ENCODE measurements at places on chromosomes 11 and 22.
A peak's percentile ranks its signal among the peaks of the same experiment; 100 is the strongest.

DNA sequence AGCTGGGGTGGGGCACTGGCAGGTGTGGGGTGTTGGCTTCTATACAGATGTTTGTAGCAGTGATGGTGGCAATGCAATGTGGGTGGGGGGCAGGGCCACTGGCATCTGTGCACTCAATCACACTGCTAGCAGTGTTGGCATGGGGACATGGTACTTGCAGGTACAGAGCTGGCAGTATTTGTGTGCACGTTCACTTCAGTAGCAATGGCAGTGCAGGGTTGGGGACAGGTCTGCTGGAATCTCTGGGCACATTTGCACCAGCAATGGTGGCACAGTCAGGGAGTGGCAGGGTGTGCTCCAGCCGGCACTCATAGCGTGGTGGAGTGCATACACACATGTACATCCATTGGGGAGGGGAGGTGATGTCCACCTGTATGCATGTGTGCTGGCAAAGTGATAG, 775.2 kb downstream of the CNTN5 start:
- no peak for DNase-seq

DNA sequence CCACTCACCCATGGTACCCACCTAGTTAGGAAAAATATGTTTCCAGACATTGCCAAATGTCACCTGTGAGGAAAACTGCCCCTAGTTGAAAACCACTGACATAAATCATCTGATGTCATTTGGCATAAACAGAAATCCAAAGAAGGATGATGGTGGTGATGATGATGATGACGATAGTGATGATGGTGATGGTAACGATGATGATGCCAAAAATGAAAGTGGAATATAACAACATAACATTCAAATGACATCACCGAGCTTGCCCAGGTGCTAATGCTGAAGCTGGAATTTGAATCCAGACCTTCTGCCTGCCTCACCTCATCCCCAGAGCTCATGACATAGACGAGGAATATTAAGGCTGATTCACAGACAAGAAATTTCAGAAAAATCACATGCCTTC, 92.3 kb upstream of the ASPHD2 start:
- no peak for DNase-seq

DNA sequence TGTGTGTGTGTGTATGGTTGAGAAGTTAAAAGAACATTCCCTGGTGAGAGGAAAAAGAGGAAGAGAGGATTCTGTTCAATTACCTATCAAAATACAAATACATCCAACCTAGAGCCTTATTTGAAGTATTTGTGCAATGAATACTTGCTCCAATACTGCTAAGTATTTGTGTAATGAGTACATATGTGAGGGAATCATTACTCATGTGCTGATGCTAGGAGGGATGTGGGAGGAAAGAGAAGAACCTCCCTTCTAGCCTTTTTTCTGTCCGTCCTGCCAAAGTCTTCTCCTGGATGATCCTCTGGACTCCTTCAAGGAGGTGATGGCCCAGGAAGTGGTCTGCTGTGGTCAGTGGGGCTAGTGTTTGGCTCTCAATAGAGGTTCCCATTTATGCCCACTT, 36.0 kb upstream of the ACCSL start:
- DNase-seq = no peak

DNA sequence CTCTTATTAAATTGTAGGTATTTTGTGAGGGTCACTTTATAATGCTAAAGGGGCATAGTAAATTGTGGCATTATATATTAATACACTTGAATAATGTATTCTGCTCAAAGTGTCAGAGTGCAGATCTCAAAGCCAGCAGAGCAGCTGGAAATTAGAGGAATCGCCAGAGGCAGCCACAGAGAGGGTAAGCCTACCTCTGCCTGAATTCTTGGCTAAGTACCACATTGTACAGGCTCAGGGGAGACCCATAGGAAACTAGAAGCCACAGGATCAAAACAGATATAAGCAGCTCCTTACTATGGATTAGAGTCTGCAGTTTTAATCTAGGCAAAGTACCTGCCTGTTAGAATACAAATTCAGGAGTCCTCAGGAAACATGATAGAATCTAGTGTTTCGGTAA, 249.3 kb downstream of the DDX10 start:
- DNase-seq = no peak

GRCh38 chr22:27412866-27413445, 388.6 kb downstream of the MN1 start:
- no peak for DNase-seq

DNA sequence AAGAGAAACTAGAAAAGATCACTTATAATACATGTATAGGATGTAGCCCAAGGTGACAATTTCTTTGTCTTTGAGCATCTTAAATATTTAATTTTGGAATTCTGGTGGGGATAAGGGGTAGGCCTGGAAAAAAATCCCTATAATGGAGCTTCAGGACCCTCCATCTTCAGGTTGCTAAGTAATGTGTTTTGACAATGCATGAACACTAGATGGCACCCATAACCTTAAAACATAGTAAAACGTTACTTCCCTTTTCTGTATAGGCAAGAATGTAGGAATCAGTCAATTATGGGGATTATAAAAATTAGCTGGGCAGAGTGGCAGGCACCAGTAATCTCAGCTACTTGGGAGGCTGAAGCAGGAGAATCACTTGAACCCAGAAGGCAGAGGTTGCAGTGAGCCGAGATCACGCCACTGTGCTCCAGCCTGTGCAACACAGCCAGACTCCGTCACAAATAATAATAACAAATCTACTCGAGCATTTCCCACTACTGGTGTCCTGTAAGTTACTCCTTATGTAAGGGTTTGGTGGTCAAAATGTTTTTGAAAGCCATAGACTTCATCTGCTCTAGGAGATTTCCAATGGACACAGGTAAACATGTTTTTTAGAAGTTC, 541.9 kb upstream of the CCDC90B start:
- DNase-seq = no peak

DNA sequence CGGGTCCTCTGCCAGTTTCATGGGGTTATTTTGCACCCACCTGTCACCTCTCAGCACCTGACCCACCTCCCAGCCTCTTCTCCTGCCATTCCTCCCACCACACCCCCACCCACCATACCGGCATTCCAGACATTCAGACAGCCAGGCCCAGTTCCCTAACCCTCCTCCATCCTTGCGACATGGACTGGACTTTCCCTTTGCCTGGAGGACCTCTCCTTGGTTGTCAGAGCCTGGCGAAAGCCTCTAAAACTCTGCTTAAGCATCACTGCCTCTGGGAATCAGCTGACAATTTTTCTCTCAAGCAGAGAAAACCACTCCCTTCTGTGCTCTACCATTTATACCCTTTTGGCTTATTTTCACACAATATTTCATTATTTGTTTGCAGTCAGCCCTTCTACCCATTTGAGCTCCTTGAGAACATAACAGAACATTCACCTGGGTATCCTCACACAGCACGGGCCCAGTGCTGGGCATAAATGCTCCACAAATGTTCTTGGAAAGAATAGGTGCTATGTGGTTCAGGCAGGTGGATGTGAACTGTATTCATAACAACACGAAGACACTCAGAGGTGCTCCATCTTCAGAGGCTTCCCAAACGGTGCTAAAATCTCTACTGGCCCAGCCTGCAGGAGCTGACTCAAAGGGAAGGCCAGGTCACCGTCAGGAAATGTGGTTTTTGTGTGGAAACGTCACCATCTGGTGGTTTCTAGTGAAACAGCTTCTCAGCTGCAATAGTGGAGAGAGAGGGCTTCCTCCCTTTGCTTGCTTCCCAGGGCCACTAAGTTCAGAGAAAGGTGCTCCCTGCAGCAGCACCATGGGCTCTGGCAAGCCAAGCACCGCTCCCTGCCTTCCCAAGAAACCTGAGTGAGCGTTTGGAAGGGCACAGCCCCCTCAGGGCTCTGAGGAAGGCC, 10.4 kb downstream of the SPATA19 start:
- peak; percentile 66 for DNase-seq

- no peak for DNase-seq
Measured at GRCh38 chr11:74717221-74717969, 13.8 kb downstream of the CHRDL2 start.

- no peak for DNase-seq
Measured at GRCh38 chr22:49519117-49519737, 308.4 kb downstream of the BRD1 start.

DNA sequence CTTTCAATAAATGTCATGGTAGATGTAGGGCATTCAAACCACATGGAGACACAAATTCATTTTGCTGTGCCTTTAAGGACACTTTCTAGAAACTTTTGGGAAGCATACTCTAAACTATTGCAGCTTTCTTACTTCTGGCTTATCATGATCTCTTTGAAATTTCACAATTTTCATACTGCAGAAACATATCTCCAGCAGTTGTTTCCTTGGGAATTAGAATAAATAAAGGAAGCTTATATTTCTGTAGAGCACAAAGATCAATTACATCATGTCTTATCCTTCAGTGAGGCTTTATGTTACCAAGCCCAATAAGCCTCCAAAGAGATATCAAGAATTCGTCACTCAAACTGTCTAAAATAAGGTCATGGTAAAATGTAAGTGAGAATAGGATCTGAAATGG, 74.5 kb upstream of the RAB38 start:
- no peak for DNase-seq

- DNase-seq = no peak
Measured at GRCh38 chr11:122157653-122158161, 41.7 kb upstream of the BLID start.

DNA sequence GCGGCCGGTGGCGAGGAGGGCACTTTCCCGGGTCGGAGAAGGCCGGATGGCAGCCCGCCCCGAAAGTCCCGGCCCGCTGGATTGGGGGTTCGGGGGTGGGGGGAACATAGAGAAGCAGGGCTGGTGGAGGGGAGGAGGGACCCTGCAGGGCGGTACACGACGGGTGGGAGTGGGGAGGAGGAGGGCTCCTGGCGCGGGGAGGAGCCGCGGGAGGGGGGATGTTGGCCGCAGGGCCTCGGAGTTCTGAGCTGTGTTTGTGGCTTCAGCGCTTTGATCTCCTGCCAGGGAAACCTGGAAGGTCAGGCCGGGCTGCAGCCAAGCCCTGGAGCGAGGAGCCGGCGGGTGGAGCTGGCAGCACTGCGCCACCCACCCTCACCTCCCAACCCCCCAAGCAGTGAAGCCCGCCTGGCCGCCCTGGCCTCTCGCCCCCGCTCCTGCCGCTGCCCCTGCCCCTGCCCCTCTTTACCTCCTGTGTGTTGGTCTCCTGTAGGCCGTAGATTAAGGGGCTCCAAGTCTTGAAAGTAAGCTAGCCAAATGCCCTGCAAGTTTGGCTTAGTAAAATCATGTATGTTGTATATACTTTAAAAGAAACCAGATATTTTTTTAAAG, 30.9 kb downstream of the C22orf31 start:
- DNase-seq = no peak

DNA sequence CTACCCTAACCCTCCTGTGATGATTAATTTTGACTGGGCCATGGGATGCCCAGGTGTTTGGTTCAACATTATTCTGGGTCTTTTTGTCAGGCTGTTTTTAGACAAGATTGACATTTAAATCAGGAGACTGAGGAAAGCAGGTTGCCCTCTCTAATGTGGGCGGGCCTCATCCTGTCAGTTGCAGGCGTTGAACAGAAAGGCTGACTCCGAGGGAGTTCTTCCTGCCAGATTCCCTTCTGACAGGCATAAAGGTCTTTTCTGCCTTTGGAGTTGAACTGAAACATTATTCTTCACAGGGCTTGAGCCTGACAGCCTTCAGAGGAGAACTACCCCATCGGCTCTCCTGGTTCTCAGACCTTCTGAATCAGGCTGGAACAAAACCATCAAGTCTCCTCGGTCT, 4.3 kb upstream of the PSMC3 start:
- DNase-seq = no peak

- peak; percentile 44 for DNase-seq
Measured at GRCh38 chr11:34358728-34359547, 1.1 kb upstream of the ABTB2 start.

GRCh38 chr11:11979488-11980117, 28.8 kb downstream of the DKK3 start:
- no peak for DNase-seq

DNA sequence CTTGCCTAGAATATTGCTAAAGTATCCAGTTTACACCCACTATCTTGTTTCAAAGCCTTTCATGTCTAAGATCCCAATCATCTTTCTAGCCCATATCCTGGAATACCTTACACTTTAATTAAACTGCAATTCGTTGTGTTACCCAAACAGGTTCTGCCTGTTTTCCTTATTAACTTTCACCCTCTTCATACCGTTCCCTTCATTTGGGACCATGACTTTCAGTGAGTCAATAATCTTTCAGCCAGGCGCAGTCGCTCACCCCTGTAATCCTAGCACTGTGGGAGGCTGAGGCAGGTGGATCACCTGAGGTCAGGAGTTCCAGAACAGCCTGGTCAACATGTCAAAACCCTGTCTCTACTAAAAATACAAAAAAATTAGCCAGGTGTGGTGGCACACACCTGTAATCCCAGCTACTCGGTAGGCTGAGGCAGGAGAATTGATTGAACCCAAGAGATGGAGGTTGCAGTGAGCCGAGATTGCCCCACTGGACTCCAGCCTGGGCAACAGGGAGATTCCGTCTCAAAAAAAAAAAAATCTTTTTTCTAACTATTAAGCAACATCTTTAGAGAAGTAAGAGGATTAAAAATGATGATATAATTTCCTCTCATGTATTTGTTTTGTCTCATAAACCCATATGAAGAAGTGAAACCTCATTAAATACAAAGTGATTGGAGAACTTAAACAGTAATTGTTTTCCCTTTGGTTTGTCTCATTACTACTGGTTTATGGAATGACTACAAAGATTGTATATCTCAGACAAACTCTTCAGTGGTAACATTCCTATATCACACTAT, 20.7 kb downstream of the DMC1 start:
- DNase-seq = no peak

GRCh38 chr11:68792400-68792966, 41.2 kb upstream of the TESMIN start:
- DNase-seq = no peak

GRCh38 chr11:67006029-67006884, 16.7 kb upstream of the SYT12 start:
- DNase-seq = no peak

DNA sequence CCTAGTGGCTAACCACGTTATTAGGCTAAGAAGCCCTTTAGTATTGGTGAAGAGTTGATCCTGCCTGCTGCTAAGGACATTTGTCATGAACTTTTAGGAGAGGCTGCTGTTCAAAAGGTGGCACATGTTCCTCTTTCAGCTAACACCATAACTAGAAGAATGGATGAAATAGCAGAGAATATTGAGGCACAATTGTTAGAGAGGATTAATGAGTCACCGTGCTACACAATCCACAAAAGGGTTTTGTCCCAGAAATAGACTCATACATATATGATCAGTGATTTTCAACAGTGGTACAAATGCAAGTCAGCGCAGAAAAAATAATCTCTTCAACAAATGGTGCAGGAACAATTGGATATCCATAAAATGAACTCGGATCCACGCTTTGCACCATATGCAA, 7.0 kb upstream of the MSANTD2 start:
- no peak for DNase-seq

GRCh38 chr11:44927174-44927661, 23.5 kb downstream of the TP53I11 start:
- peak; percentile 62 for DNase-seq

DNA sequence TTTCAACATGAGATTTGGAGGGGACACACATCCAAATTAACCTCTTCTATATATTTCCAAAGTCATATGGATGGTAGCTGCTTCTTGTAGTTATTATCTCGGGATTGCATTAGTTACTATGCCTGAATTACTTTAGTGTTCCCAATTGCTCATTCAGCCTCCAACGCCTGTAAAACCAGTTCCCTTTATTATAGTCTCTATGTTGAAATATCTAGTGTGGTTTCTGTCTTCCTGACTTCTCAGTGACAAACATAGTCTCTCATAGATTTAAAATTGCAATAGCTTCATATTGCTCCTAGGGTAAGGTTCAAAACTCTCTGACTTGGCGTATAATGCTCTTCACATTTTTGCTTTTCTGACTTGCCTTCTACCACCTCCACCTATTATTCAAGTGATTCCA, 366.4 kb downstream of the CASP12 start:
- DNase-seq = no peak

GRCh38 chr11:96215110-96215782, 127.7 kb downstream of the MAML2 start:
- peak; percentile 27 for DNase-seq

All from GM19239 (cell line).